Stimulated activated CD4-positive, alpha-beta T cell treated with anti-CD3 and anti-CD28 coated beads, Interleukin-12 subunit alpha, Interleukin-12 subunit beta, amount 100 ng/mL, for 48 hours (primary cell): ENCODE measurements at places on chromosomes 5 and 9.

GRCh38 chr9:35237311-35237710 lies 75.5 kb downstream of the UNC13B start:
- no peak for DNase-seq

DNA sequence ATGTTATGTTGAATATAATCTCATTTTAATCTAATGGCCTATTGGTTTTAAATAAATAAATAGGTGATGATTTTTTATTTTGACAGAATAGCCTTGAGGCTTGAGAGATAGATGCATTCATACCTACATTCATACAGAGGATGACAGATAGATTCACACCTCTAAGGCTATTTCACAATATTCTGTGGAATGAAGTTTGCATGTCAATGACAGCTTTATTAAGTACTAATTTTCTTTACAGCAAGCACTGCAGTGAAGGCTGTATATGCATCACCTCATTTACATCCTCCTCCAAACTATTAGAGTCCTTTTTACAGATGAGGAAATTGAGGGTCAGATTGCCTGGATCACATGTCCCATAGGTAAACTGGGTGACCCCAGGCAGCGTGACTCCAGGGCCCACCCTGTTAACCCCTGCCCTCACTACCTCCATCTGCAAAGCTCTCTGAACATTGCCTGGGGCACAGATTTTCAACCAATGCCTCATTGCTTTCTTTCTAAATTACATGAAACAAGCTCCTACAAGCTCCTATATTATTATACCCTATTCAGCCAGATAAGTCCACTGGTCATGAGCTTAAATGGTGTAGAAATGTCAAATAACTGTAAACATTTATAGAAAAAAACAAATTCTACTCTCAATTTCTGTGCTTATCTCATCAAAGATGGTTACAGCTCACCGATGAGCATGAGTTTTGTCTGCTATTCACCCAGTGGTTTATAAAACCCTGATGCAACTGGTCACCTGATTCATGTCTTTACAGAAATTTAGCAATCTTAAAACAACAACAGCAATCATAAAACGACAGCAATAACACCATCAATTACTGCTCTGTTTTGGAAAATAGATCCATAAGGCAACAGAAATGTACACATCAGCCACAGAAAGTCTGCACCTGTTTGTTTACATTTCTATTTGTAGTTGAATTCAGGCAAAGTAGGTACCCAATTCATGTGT lies 338.0 kb downstream of the NSG2 start:
- DNase-seq = no peak

DNA sequence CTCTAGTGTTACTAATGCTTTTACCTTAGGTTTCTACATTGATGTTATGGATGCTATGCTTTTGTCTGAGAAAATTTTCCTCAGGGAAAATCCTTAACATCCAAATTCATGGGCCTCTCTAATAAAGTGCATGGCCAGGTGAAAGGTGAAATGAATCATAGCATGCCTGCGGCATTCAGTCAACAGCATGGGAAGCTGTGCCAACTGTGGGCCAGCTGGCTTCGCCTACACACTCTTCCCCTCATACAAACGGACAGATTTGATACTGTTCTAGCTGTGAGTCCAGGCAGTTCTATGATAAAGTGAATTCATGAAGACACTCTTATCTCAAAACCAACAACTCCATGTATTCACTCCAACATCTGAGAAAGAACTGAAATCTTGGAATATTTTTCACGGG lies 374.1 kb downstream of the PLK2 start:
- DNase-seq = no peak

DNA sequence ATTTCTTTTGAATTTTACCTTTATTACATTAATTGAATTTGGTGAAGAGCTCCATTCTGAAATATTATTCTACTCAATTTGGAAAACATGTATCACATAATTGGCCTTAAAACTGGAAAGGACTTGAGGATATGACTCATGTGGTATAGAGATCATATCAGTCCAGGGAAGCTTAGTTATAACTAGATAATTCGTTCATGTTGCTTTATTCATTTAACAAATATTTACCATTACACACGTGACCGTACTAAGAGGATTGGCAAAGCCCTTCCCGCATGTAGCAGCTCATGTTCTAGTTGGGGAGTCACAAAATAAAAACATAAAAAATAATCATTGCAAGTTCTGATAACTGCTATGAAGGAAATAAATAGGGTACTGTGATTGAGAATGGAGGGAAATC lies 1816.5 kb downstream of the MAT2B start:
- no peak for DNase-seq

GRCh38 chr5:14574891-14575508 lies 6.6 kb upstream of the OTULINL start:
- no peak for DNase-seq

DNA sequence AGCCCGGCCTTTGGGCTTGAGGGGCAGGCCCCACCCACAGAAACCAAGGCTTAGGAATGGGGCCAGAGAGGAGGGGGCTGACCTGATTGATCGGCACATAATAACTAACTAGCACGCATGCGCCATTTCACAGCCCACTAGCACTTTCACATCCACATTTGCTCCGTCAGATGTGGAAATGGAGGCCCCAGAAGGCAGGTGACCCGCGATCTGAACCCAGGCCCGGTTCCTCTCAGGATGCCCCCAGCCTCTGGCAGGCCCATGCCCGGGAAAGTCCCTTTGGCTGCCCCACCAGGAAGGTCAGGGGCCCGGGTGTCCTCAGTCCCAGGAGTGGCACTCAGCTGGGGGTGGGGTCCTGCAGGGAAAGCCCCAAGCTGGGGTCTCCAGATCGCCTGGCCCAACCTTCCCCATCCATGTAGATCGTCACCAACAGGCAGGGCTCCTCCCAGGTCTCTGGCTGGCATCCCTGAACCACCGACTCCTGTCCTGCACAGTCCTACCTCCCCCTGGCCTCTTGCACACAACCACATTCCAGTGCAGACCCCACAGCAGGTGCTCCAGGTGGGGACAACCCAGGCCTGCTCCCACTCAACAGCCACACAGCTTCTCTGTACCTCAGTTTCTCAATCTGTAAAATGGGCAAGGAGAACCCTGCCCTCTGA lies 46.7 kb downstream of the VAV2 start:
- no peak for DNase-seq

DNA sequence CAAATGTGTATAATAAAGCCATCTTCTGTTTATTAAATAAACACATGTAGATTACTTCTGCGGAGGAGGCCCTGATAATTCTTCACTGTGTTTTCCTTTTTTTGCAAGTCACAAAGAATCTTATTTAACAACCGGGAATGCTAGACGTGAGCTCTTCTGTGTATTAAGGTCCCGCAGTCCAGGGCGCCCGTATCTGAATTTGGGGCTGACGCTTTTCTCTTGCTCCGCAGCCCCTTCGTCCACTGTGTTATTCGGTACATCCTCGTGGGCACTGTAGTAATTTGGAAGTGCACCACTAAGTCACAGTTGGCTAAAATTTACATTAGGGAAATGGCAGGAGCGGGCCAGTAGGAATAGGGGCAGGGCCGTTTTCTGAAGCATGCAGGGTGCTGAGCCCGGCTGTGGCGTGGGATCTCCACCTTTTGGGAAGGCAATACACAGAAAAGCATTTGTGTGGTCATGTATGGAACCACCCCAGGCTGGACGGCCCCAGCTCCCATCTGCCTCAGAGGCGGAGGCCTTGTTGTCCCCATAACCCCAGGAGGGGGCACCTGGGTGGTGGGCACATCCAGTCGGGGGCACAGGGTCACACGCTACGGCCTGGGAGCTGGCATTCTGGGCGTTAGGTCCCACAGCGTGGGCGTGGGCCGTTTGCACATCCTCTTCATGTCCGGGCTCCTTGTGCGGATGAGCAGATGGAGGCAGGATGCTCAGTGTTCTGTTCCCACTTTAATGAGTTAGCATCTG lies 258.7 kb upstream of the IRX4 start:
- no peak for DNase-seq

GRCh38 chr5:149141224-149141956 lies at the start of gene ABLIM3:
Gene ABLIM3 (plus strand): TSS chr5:149141493. CDS start chr5:149142096, 603 bp downstream.
- peak; percentile 54 for DNase-seq

DNA sequence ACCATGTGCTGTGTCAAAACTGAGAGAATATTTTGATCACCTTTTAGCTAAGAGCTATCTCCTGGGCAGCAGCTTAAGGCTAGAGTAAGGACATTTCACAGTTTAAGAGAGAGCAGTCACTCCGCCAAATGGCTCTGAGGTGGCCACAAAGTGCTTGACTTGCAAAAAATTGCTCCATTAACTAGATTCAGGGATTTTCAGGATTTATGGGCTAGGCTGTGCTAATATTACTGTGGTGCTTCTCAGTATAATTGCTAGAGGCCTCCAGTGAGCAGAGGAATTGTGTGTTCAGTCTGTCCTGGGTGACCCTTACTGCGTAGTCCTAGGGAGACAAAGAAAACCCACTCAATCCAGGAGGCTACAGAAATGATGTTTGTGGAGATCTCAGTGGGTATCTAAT lies 65.2 kb downstream of the PALM2AKAP2 start:
- no peak for DNase-seq

DNA sequence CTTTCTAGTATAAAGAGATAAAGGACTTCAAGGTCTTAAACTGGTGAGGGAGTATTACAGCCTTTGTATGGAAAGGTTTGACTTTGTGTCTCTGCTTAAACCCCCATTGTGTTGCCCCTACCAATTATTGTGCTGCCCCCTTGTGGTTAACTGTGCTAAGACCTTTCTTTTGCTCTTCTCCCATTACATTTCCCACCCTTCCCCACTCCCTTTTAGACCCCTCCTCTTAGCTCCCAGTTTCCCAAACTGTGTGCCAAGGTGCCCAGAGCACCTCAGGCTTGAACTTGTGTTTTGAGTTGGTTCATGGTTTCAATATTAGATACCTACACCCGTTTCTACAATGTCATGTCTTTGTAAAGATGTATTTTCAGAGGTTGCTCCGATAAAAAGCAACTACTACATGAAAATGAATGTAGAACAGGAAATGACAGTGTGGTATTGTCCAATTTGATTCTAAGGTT lies 2.9 kb downstream of the JAK2 start:
- DNase-seq = peak; percentile 36

DNA sequence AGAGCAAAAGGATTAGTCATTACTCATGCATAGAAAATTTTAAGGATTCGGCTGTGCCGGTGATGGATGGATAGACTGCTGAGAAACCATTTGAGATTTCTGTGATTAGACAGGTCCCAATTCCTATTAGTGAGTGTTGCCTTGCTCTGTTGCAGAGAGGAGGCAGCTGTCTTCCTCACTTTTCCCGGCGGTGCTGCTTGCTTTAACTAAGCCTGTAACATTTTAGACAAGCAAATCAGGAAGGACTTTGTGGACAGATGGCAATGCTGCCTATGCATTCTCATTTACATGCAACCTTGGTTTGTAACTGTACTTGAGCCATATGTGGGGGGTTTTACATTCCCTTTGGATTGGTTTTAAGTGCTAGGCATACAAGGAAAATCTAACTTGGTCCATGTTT lies 1176.3 kb downstream of the CDH18 start:
- no peak for DNase-seq

DNA sequence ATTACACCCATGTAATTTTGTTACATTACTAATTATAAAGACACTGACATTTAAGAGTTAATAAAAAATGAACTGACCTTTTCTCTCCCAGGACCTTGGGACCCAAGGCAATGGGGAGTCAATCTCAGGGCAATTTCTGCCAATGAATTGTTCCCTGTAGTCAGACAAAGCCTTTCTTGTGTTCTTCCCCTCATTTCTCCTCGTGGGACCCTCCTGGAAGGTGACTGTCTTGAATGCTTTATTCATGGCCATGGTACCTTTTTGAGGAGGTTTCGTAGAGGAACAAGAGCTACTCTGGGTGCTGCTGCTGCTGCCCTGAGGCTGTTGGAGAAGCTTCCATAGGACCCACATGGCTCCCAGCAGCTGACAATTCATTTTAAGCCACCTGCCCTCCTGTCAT lies 190.3 kb downstream of the SNX18 start:
- DNase-seq = no peak

DNA sequence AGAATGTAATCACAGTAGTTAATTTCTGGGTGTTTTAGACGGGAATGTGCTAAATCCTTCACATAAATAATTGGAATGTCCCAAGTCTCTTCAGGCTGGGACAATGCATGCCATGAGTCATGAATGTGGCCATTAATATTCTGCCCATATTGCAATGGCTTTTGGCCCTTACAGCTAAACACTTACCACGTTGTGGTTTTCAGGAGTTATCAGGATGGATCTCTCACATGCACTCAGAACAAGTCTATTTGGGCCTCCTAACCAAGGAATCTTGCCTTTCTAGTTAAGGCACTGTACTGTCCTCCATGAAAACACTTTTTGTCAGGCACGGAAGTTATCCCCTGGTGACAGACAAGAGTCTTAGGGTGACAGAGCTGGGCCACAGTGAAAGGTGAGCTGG lies 32.7 kb downstream of the PKD2L2 start:
- DNase-seq = no peak

DNA sequence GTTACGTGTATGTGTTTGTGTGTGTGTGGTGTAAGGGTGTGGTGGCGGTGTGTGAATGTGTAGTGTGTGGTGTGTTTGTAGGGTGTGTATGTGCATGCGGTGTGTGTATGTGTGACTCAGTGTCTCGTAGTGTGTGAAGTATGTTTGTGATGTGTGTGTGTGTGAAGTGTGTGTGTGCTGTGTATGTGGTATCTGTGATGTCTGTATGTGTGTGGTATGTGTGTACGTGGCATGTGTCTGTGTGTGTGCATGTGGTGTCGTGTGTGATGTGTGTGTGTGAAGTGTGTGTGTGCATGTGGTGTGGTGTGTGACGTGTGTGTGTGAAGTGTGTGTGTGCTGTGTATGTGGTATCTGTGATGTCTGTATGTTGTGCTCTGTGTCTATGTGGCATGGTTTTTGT lies 339.4 kb downstream of the MTRR start:
- no peak for DNase-seq

- DNase-seq = no peak
Measured at GRCh38 chr5:133820507-133820906, 147.9 kb downstream of the C5orf15 start.

- no peak for DNase-seq
Measured at GRCh38 chr9:108467653-108468324, 388.0 kb downstream of the ACTL7B start.

DNA sequence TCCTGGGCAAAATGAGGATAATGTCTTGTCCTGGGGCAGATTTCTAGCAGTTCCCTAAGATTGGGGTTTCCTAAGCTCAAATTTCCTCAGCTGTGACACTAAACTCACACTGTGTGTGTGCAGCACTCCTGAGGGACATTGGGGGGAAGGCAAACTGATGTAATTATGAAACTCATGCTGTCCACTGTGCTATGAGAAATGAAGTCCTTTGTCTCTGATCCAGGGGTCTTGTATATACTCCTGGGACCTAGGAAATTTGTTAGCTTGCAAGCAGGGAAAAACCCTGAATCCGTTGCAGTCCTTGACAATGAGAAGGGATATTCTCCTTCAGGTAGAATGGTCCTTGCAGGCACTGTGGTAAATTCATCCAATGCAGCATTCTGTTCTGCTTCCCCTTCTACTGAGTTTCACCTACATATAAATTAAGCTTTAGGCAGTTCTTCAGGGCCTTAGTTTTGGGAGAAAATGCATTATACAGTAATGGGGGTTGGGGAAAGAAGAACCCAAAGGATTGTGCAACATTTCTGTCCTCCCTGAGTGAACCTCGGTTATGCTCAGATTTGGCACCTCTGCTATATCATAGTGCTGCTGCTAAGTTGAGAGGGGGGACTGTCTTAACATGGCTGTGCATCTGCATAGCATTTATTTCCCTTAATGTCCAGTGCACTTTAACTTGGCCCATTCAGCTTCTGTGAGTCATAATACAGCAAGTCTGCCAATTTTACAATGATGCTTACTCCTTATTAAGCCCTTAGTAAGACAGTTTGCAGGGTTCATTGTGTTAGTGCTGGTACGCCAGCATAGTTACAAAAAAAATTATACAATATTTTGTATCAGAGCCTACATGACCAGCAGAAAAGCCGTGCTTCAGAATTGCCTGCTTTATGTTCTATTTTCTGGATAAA lies 80.2 kb downstream of the PJA2 start:
- DNase-seq = no peak
